ENCODE measurements at places on chromosomes 12 and 14. TPM values are rescaled to one million over a fixed set of nuclear protein-coding genes. Genes with fewer than 3 reads are reported as not detected.
A peak's percentile ranks its signal among the peaks of the same experiment; 100 is the strongest.

DNA sequence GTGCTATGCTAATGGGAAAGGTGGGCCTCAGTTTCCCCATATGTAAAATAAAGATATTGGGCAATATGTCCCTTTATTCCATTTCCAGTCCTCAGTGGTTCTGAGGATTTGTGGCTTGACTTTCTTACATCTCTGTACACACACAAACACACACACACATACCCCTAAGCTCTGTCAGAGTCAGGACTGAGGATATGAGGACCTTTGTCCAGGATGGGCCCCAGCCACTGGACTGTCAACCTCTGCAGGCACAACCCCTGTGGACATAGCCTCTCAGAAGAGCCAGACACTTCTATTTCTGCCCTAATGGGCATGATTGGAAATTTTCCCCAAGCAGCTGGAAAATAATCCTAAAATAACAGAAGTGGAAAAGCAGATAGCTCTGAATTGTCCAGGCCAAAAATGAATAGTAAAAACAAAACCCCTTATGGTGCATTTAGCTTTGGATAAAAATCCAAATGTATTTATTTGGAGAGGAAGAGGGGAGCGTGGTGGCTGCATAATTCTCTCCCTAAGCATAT lies 50.2 kb downstream of the RIN3 start:
- no peak for DNase-seq

DNA sequence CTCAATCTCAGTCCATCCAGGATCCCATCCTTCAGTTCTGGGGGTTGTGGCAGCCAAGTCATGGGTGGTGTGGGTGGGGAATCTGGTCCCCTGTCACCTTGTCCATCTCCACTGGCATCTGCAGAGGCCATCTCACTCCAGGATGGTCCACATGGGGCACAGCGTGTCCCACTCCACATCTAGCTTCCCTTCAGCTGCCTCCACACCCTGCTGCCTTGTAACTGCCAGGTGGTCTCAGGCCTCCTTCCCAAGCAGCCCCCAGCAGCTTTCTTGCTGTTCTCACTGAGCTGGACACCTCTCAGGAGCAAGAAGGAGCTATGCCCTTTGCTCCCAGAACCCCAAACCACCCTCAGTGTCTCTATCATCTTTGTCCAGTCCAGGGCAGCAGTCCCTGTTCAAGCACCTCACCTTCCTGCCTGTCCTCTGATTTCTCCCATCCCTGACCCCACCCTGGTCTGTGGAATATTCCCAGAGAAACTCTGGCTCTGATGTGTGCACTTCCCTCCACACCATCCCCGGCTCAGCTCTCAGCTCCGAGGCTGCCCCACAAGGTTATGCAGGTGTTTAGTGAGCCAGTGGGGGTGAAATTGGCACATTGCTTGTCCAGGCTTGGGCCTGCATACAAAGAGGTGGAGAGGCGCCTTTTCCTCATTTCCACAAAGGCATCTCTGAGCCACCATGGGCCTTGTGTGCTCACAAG lies 13.7 kb upstream of the DYNC1H1 start:
- DNase-seq = no peak

- DNase-seq = no peak
Observed at GRCh38 chr12:45852508-45852907, 123.0 kb downstream of the ARID2 start.

GRCh38 chr12:76533331-76533730 lies 26.2 kb downstream of the OSBPL8 start:
- no peak for DNase-seq

DNA sequence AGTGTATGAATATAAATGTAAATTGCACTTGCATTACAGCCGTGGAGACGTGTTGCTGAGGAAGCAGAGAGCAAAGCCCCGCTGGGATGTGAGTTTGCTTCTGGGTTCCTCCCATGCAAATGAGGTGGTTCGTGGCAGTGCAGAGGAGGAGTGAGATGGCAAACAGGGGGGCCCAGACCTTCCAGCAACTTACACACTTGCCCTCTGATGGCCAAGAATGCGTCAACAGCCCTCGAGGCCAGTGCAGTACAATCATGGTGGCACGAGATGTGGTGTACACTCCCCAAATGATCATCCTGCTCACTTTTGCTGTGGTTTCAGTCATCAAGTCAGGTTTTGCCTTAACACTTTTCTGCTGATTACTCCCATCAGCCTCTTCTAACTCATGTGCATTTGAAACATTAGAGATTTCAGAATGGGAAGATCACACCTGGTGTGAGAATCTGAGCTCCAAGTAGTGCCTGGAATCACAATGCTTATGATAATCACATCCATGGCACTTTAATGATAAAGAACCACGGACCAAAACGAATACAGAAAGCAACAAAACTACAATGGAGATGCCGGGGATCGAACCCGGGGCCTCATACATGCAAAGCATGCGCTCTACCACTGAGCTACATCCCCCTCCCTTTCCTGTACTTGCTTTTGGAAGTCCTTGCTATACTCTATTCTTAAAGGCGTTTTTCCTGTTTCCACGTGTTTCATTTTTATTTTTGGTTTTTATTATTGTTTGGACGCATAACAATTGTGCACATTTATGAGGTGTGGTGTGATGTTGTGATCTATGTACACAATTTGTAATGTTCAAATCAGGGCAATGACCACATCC lies 7.0 kb upstream of the UBC start:
- peak; percentile 55 for DNase-seq

GRCh38 chr12:14113031-14113430 lies 131.6 kb upstream of the GRIN2B start:
- no peak for DNase-seq

GRCh38 chr14:61460718-61461611 lies 139.6 kb downstream of the PRKCH start:
- no peak for DNase-seq

DNA sequence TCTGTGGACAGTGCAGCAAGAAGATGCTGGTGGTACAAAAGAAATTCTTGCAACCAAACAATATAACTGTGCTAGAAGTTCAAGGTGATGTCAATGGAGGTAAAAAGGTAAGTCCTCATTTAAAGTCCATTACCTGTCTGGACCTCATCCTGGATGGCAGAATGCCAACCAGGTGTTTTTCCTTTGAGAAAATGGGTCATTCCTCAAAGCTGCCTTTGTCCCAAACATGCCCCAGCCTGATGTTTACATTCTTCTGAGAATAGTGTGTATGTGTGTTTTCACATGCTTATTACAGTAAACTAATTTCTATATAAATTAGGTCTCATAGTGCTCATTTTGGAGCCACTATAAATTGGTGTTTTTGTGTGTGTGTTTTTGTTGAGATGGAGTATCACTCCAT lies 24.9 kb downstream of the ACTR6 start:
- DNase-seq = no peak

DNA sequence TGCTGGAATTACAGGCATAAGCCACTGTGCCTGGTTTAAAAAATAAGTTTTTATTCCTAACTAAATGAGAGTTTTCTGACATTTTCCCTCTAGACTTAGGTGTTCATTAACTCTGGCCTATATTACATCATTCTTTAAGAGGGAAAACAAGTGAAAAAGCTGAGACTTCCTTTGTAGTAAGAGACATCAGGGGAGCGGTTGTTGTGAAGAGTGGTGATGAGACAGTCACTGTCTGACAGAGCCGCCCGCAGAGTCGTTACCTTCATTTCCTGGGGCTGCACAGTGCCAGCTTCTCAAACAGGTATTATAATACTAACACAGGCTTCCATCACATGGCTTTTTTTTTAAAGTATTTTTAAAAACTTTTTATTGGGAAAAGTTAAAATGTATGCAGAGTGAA lies 19.7 kb upstream of the TDRD9 start:
- DNase-seq = no peak

- no peak for DNase-seq
Observed at GRCh38 chr12:15597125-15597830, 191.9 kb downstream of the EPS8 start.

GRCh38 chr14:80577599-80577998 lies 363.9 kb downstream of the CEP128 start:
- DNase-seq = no peak

DNA sequence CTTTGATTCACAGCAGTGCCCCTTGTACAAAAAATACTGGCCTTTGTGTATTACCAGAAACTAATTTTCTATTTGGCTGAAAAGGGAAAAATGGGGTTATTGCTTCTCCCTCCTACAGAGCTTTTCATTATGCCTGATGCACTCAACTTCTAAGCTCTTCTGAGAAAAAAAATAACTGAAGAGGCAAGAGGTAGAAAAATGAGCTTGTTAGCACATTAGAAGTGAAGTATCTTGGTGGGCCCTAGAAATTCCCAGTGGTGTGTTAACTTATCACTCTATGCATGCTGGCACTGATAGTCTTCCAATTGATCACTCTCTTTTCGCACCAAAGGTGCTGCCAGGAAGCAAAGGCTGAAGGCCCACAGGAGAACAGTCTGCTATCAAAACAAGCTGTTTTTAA lies 17.1 kb downstream of the INSM2 start:
- DNase-seq = no peak

GRCh38 chr12:111596985-111597830 lies 1.9 kb downstream of the ATXN2 start:
- peak; percentile 24 for DNase-seq

DNA sequence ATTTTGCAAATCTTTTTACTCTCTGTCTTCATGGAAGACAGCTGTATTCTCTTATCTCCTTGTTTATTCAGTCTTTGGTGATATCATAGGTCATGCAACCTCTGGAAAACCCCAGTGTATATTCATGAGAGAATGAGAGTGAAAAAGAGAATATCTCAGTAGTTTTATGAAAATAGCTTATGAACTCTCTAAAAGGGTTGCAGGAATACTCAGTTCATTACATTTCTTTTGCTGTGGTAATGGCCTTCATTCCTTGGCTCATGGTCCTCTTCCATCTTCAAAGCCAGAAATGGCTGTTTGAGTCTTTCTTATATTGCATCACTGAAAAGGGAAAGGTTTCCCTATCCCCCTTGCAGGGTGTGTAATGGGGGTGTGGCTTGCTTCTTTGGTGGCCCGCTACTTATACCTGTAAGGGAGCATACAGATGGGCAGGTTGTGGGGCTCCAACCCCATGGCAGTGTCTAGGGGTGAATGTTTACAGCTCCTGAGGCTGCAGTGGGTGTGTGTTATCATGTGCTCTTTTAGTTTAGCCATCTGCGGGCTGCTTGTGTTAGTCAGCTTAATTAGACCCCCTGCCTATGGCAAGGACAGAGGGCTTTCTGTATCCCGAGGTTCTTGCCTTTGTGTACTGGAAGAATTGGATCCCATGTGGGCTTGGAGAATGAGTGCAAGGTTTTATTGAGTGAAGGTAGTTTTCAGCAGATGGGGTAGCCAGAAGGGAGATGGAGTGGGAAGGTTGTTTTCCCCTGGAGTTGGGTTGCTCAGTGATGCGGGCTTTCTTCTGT lies 150.2 kb downstream of the CCDC91 start:
- DNase-seq = no peak

- no peak for DNase-seq
Observed at GRCh38 chr12:117502633-117503032, 141.2 kb upstream of the NOS1 start.

- DNase-seq = no peak
Observed at GRCh38 chr12:113289361-113289760, 45.5 kb downstream of the SLC8B1 start.

GRCh38 chr12:54306925-54307741 lies 6.3 kb upstream of the NFE2 start:
- peak; percentile 97 for DNase-seq

GRCh38 chr14:94126800-94127199 lies 2.6 kb downstream of the IFI27L2 start:
- no peak for DNase-seq

GRCh38 chr12:39368096-39368495 lies 74.8 kb downstream of the KIF21A start:
- DNase-seq = no peak

DNA sequence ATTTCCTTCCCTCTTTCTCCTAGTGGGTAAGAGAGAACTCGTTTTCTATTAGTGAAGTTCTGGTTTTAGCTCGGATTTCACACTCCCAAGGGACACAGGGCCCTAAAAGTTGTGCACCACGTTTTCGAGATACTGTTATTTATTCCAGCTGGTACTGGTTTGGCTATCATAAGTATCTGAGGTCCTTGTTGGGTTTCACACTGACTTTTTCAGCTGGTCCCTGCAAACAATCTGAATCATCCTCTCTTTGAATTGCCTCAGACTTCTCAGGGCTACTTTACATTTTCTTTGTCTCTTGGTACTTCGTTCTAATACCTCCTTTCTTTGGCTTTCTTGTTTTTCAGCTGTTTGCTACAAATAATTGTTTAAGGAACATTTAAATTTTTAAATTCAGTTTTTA lies 75.7 kb downstream of the SCN8A start:
- no peak for DNase-seq

GRCh38 chr12:116635487-116635886 lies 76.3 kb downstream of the MAP1LC3B2 start:
- no peak for DNase-seq

- DNase-seq = no peak
Observed at GRCh38 chr14:103259801-103260628, 74.0 kb upstream of the EIF5 start.

- no peak for DNase-seq
Observed at GRCh38 chr14:32426028-32426427, 96.9 kb downstream of the AKAP6 start.

GRCh38 chr12:43282106-43282505 lies 269.9 kb downstream of the ADAMTS20 start:
- no peak for DNase-seq

DNA sequence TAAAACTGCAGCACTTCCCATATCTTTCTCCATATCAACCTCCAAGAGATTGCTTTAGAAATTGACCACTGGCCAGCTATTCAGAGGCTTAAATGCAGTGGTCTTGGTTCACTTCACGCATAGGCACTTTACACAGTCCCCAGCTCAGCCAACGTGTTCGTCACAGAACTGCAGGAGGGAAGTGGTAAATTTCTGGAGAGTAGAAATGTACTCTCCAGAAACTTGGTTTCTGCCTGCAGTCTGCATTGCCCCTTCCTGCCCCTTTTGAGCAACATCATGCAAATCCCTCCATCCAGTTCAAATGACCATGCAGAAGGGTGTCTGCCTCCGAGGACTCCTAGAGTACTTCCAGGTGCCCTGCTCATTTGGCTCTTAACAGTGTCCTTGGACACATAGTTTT lies 42.7 kb upstream of the NEDD1 start:
- DNase-seq = no peak

DNA sequence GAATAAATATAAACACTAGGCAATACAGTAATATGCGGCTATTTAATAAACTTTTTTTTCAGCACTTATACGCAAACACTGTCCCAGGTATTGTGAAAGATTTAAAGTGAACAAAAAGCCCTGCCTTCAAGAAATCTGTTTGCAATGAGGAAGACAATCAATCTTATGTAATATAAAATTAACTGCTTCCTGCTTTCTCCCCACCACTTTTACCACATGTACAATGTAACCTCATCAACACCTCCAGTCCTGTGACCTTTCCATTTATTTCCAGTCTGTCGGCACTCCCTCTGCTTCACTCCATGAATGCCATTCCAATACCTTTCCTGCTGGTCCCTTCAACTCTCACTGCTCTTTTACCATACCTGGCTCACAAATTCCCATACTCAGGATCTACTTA lies 10.5 kb downstream of the SNX6 start:
- DNase-seq = no peak

- no peak for DNase-seq
Observed at GRCh38 chr14:54767139-54767431, 135.5 kb downstream of the GCH1 start.

C12orf56 gene
- not detected for total RNA-seq

COPZ1 gene
- total RNA-seq = 232 TPM

MAP1LC3B2 gene
- 1.4 TPM for total RNA-seq

IPO4 gene
- 39.0 TPM for total RNA-seq

PDZRN4 gene
- not detected for total RNA-seq

ADCY6 gene
- total RNA-seq = 48.3 TPM

TAS2R7 gene
- not detected for total RNA-seq

PTPRO gene
- total RNA-seq = not detected

CPNE6 gene
- not detected for total RNA-seq

TMEM263 gene
- 32.9 TPM for total RNA-seq

All from PC-9 (cell line).